ENCODE measurements at places on chromosomes 5 and 9. TPM values are rescaled to one million over a fixed set of nuclear protein-coding genes. Genes with fewer than 3 reads are reported as not detected.

ST8SIA4 gene
- 3.1 TPM for polyA plus RNA-seq

TLX3 gene
- polyA plus RNA-seq = 0.22 TPM

CCNI2 gene
- polyA plus RNA-seq = 4.6 TPM

GRXCR2 gene
- polyA plus RNA-seq = not detected

FSTL4 gene
- 0.74 TPM for polyA plus RNA-seq

NUTM2F gene
- polyA plus RNA-seq = 0.29 TPM

IQGAP2 gene
- 37.2 TPM for polyA plus RNA-seq

SPACA9 gene
- 3.3 TPM for polyA plus RNA-seq

UGCG gene
- 50.9 TPM for polyA plus RNA-seq

PRR16 gene
- polyA plus RNA-seq = 15.3 TPM

DNA sequence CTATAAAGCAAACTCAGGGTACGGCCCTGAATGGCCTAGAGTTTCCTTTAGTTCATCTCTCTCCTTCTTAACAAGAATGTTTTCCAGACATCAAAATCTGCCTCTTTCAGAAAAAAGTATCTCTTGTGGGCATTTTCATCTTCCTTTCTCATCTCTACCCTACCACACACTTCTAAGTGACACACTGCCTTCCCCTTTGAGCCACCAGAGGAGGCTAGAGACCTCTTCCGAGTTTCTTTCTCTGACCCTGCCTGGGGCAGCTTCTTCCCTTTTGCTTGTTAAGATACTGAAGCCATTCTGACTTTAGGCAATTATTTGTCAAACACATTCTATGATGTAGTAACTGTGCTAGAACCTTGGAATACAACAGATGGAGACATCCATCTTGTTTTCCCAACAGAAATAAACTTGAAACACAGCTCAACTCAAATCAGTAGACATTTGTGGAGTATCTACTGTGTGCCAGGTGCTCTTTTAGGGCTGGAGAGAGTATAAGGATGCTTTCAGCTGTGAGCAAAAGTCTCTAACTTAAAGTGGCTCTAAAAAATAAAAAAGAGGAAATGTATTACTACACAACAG lies 8.6 kb upstream of the SV2C start:
- DNase-seq = no peak

GRCh38 chr5:135578305-135578684 lies 496 bp downstream of the CXCL14 start:
- no peak for DNase-seq

- DNase-seq = no peak
Observed at GRCh38 chr5:3020426-3020825, 268.9 kb upstream of the IRX2 start.

DNA sequence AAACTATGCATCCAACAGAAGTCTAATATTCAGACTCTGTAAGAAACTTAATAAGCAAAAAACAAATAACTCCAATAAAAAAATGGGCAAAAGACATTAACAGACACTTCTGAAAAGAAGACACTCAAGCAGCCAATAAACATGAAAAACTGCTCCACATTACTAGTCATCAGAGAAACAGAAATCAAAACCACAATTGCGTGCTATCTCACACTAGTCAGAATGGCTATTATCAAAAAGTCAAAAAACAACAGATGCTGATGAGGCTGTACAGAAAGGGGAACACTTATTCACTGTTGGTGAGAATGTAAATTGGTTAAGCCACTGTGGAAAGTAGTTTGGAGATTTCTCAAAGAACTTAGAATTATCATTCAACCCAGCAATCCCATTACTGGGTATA lies 101.2 kb upstream of the TRIM32 start:
- DNase-seq = no peak

- peak; percentile 27 for DNase-seq
Observed at GRCh38 chr9:27888661-27889295, 315.5 kb upstream of the C9orf72 start.

- no peak for DNase-seq
Observed at GRCh38 chr5:172509405-172509781, 55.1 kb upstream of the SH3PXD2B start.

DNA sequence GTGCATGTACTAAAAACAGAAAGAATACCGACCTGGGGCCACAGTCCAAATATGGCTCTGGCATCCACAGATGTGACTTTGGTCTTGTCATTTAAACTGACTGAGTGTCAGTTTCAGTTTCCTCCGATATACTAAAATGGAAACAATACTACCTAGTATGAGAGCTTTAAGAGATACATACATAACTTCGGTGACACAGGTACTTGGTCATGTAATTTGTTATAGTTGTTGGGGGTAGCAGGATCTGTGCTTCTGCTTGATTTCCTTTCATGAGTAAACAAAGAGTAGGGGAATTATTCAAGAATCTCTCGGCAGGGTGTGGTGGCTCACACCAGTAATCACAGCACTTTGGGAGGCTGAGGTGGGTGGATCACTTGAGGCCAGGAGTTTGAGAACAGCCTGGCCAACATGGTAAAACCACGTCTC lies 32.1 kb downstream of the MTMR12 start:
- no peak for DNase-seq

DNA sequence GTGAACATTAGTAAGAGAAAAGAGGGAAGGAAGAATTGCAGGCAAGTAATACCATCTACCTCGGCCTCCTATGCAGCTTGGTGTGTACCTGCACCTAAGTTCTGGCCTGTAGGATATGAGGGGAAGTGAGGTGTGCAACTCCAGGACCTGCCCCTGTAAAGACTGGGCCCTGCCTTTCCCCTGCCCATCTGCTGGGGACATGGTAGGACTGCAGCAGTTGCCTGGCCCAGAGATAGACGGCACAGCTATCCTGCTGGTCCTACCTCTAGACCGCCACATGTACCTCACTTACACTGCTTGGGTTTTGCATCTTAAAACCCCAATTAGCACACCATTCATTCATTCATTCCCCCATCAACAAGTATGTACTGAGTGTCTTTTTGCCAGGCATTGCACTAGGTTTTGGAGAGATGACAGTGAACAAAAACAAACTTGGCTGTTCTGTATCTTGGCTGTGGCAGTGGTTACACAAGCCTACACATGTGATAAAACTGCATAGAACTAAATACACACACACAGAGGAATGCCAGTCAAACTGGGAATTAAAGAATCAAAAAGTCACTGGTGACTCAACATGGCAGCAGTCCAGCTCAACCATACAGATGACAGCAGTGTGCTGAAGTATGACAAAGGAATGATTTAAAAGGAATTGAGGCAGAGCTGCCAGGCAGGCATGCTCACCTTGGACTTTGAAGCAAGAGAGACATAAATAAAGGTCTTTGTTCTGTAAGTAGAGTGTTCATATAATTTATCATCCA lies 23.3 kb upstream of the MGAT1 start:
- peak; percentile 51 for DNase-seq

- DNase-seq = no peak
Observed at GRCh38 chr5:527646-528628, 3.7 kb upstream of the SLC9A3 start.

DNA sequence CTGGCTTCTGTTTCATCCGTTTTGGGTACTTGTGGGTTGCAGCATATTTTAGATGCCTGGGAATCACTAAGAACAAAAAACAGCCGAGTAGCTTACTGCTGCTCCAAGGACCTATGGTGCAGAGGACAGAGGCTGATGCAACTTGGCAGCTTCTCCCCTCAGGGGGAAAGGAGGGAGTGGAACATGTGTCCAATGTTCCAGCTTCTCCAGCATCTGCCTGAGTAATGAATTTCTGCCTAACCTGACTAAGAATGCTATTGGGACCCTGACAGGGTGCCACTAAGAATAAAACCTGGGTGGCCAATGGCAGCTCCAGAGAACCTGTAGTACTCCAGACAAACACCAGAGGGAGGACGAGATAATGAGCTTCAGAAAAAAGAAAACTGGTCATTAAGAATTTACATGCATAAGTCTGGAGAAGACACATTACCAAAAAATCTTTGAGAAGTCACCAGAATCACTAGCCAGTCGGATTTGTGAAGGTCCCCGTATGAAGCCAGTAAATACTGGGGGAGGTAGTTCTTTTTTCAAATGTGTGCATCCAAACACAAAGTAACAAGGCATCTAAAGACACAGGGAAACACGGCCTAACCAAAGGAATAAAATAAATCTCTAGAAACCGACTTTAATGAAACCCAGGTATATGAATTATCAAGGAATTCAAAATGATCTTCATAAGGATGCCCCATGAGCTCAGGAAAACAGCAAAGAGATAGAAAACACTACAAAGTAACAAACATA lies 293.5 kb downstream of the HINT1 start:
- DNase-seq = peak; percentile 35

DNA sequence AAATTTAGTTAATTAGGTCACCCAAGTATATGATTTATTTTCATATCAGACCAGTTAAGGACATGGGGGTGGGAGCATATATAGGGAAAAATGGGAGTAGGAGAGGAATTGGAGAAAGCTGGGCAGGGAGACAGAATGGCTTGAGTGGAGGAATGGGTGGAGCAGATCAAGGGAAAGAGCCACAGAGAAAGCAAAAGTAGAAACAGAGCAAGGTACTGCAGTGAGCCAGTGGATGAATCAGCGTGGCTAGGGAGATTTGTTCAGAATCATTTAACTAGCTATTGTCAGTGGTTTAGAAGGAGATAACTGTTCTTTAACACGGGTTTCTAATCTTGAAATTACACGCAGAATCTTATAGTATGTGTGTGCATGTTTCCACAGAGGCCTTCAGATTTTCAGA lies 37.4 kb downstream of the SNX24 start:
- no peak for DNase-seq

DNA sequence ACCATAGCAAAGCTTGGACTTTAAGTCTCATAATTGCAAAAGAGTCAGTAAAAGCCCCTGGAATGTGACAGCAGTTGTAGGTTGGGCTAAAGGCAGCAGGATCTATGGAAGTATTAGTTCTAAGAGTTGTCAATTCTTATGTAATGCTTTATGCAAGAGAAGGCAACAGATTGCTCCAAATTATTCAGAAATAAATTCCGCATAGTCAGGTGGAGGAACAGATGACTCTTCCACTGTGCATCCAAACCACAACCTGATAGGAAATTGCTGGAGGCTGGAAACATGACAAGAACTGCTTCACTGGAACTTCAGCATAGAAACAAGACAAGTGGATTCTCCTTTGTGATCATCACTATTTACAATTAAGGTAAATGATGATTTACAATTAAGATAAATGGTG lies 101.0 kb downstream of the STARD4 start:
- no peak for DNase-seq

- DNase-seq = peak; percentile 10
Observed at GRCh38 chr5:20678814-20679298, 690.9 kb upstream of the CDH18 start.

GRCh38 chr5:139431706-139432105 lies 7.6 kb downstream of the DNAJC18 start:
- DNase-seq = no peak

DNA sequence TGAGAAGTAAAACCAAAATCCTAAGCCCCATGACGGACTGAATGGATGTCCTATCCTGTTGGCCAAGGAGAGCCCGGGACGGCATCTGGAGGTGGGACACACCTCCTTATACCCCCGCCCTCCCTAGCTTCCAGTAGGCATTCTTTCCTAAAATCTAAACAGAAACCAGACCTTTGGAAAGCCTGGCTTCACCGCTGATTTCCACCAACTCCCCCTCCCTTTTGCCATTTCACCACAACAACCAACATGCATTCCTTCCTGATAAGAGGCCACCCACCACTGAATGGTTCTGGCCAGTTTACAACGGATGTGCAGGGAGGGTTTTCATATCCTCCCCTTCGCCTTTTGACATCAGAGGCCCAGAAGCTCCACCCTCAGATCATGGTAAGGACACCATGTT lies 9.2 kb upstream of the RARS1 start:
- no peak for DNase-seq

- no peak for DNase-seq
Observed at GRCh38 chr5:124948754-124949275, 202.4 kb upstream of the ZNF608 start.

GRCh38 chr5:157450024-157450423 lies 10.0 kb upstream of the NIPAL4 start:
- DNase-seq = no peak

DNA sequence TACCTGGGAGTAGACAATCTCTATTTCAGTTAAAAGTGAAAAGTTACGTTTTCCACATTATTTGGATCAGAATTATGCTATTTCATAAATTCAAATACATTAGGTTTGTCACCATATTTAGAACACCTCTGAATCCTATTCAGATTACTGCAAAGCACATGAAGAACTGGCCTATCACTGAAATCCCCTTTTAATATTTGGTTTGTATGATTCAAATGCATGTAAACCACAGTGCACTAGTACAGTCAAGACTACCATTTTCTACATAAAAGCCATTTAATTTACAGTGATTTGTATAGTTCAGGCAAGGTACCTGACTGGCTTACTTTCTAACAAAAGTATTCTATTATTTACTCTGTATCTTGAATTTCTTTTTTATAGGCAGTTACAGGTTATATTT lies 212.5 kb downstream of the MEF2C start:
- no peak for DNase-seq

GRCh38 chr5:179416114-179416822 lies 71.0 kb upstream of the ADAMTS2 start:
- no peak for DNase-seq
